ENCODE measurements at places on chromosomes 12 and 14. TPM values are rescaled to one million over a fixed set of nuclear protein-coding genes. Genes with fewer than 3 reads are reported as not detected.

- no peaks in the 10 kb centered on the region for H3K36me3 ChIP-seq
- no peaks in the 10 kb centered on the region for H3K4me1 ChIP-seq
- DNase-seq: no peak
- H3K27ac ChIP-seq: no peak overlapping the region
- H3K4me3 ChIP-seq: no peak overlapping the region
- H3K27me3 ChIP-seq: peaks cover 7% of the 10 kb centered on the region
These were observed 1.3 kb downstream of the CHGA start for GRCh38 chr14:92924247-92924646.

- no peaks in the 10 kb centered on the region for H3K27me3 ChIP-seq
- no peak for DNase-seq
- H3K4me1 ChIP-seq: no peaks in the 10 kb centered on the region
- peaks cover 55% of the 10 kb centered on the region for H3K36me3 ChIP-seq
- H3K27ac ChIP-seq: no peak overlapping the region
- no peak overlapping the region for H3K4me3 ChIP-seq
These were observed 14.7 kb downstream of the DLST start for GRCh38 chr14:74896400-74896799.

DNA sequence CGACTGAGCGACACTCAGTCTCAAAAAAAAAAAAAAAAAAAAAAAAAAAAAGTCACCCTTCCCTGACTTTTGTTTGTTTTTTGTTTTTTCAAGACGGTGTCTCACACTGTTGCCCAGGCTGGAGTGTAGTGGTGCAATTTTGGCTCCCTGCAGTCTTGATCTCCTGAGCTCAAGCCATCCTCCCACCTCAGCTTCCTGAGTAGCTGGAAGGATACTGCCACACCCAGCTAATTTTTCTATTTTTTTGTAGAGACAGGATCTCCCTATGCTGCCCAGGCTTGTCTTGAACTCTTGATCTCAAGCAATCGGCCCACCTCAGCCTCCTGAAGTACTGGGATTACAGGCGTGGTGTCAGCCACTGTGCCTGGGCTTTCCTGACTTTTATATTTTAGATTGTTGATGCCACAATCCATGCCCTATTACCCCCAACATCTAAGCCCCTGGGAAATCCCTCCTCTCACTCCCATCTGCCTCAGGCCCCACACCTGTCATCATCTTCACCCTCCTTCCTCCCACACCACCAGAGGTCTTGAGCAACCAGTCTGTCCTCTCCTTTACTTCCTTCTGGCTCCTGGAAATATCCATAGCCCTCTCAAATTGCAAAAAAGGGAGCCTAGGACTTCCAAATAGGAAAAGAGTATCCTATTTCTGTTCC lies 7.8 kb downstream of the IKZF4 start:
- DNase-seq: no peak
- no peaks in the 10 kb centered on the region for H3K27me3 ChIP-seq
- peaks cover 49% of the 10 kb centered on the region for H3K4me1 ChIP-seq
- no peak overlapping the region for H3K4me3 ChIP-seq

DNA sequence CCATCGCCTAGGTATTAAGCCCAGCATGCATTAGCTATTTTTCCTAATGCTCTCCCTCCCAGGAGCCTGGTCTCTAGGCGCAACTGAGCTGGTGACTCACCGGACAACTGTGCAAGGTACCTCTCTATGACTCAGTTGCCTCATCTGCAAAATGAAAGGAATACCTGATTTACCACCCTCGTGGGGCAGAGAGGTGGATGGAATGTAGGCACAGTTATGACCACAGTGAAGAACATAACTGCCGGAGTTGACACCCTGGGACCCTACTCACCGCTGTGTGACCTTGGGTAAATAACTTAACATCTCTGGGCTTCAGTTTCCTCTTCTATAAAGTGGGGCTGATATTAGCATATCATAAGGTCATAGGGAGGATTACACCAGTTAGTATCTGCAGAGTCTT lies 22.6 kb downstream of the BCL11B start:
- DNase-seq: no peak
- peak overlapping the region; percentile 79 for H3K4me3 ChIP-seq
- H3K27ac ChIP-seq: peak overlapping the region; percentile 92
- peaks cover 87% of the 10 kb centered on the region for H3K4me1 ChIP-seq
- no peaks in the 10 kb centered on the region for H3K27me3 ChIP-seq
- peaks cover 27% of the 10 kb centered on the region for H3K36me3 ChIP-seq

DNA sequence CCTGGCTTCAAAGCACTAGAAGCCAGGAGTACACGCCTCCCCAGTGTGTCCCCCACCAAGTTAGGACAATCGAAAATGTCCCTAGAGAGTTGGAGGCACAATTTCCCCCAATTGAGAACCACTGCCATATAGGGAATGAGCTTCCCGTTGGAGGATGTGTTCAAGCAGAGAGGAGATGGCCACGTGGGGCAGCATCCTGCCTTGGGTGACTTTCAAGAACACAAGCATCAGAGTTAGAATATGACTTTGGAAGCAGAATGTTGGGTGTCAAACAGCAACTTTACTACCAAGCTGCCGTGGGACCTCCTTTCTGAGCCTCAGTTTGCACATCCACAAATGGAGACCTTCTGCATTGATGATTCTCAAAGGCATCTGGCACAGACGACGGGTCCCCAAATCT lies 56.5 kb downstream of the RFLNA start:
- H3K4me3 ChIP-seq: no peak overlapping the region
- no peak overlapping the region for H3K27ac ChIP-seq
- H3K4me1 ChIP-seq: no peaks in the 10 kb centered on the region
- no peaks in the 10 kb centered on the region for H3K36me3 ChIP-seq

DNA sequence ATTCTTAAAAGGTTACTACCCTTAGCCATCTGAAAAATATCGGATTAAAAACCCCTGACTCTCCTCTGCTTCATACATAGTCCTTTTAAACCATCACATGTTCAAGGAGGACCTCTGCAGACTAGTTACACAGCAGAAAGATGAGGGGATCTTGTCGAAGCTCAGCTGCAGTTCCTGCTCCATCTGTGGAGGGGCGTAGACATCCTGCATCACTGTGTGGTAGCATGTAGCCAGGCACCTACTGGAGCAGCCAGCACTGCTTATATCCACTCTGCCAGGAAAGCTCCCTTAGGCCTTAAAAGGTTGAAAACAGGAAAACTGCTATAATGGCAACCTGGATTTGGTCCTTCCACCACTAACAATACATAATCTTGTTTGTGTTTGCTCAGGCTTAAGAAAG lies 57.6 kb upstream of the STRN3 start:
- no peaks in the 10 kb centered on the region for H3K4me1 ChIP-seq
- no peak overlapping the region for H3K4me3 ChIP-seq
- no peak overlapping the region for H3K27ac ChIP-seq
- no peaks in the 10 kb centered on the region for H3K36me3 ChIP-seq

GRCh38 chr12:52228931-52229330 lies 4.1 kb upstream of the KRT7 start:
- no peak for DNase-seq
- no peaks in the 10 kb centered on the region for H3K36me3 ChIP-seq

DNA sequence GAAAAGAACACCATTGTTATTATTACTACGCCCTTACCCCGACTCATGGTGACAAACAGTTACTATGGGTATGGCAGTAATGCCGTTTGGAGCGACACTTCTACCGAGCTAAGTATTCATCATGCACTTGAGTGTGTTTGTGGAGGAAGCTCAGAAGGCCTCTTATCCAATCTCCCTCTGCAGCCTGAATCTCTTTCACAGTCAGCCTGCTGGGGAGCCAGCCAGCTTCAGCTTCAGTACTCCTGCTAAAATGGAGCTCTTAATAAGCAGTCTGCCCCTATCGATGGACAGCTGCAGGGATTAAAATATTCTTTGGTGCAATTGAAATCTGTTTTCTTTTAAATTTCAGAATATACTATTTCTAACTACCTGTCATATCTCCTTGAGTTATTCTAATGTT lies 24.7 kb upstream of the ATP5MC2 start:
- H3K27me3 ChIP-seq: peaks cover 85% of the 10 kb centered on the region
- no peak for DNase-seq
- peaks cover 17% of the 10 kb centered on the region for H3K4me1 ChIP-seq
- no peaks in the 10 kb centered on the region for H3K36me3 ChIP-seq

FAIM2 gene
- total RNA-seq: 0.49 TPM

CLEC2B gene
- 13.1 TPM for total RNA-seq

CLEC14A gene
- total RNA-seq: not detected

TM7SF3 gene
- 47.0 TPM for total RNA-seq

CLEC2A gene
- not detected for total RNA-seq
